ENCODE measurements at places on chromosomes 2 and 18. TPM values are rescaled to one million over a fixed set of nuclear protein-coding genes. Genes with fewer than 3 reads are reported as not detected.

Gene LANCL1
- total RNA-seq: 5.4 TPM

Gene CYP27A1
- 2.4 TPM for total RNA-seq

Gene DCDC2C
- total RNA-seq: not detected

Gene NGEF
- total RNA-seq: 13.5 TPM

Gene PLCL1
- total RNA-seq: 0.13 TPM

Gene LYPD1
- not detected for total RNA-seq

Gene DAW1
- not detected for total RNA-seq

Gene RNF125
- total RNA-seq: 2.1 TPM

Gene NT5C1B
- total RNA-seq: not detected

DNA sequence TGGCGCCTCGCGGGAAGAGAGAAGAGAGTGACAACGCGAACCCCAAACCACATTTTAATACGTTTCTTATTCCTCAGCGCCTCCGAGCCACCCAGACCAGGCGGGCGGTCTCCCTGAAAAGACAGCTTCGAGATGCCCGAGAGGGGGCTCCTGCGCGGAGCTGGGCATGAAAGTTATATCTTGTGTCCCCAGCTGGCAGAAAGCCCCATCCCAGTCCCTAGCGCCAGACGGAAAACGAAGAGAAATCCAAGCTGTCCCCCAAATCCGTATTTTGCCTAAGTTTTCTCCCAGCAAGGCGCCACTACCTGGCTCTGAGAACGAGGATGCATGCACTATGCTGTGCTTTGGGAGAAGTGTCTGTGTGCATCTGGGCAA, 797 bp downstream of the NXPH2 start:
- no peak for DNase-seq

DNA sequence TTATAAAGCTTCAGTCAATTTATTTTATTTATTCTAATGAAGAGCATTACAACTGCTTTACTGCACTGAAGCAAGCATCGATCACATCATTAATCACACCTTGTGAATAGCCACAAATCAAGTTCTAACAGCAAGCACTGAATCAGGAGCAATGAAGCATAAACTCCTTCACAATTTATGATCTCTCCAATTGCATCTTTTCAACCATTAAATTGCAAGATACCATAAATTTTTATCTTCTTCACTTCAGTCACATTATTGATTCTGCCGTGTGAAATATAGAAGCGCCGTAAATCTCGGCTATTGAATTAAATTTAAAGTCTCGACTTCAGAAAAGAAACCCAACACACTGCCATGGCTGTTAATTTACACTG, 298.7 kb downstream of the CDCA7 start:
- DNase-seq: no peak

DNA sequence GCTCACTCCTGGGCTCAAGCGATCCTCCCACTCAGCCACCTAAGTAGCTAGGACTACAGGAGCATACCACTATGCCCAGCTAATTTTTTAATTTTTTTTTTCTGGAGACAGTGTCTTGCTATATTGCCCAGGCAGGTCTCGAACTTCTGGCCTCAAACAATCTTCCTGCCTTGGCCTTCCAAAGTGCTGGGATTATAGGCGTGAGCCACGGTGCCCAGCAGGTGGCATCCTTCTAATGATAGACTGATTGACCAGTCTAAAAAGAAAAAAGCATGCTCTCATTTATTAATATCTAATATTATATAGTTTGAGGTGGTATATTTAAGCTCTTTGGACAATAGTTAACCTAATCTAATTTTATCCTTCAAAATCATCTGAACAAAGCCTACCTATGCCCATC, 198.6 kb downstream of the CAMKMT start:
- DNase-seq: peak; percentile 27

DNA sequence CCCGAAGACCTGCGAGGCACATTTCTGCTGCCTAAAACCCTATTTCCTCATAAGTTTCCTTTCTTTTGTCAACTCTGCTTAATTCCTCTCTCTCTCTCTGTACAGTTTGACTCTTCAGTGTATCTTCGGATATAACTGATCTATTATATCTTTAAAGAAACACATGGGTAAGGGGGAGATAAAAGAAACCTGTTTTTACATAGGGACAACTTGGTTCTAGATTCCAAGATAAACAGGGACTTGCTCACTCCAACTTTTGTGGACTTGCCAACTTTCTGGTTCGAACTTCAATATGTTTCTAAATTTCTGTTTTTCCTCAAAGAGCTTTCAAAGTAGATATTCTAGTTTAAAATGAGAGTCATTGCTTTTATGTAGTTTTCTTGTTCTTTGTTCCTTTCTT, 182.7 kb upstream of the EPC2 start:
- no peak for DNase-seq

DNA sequence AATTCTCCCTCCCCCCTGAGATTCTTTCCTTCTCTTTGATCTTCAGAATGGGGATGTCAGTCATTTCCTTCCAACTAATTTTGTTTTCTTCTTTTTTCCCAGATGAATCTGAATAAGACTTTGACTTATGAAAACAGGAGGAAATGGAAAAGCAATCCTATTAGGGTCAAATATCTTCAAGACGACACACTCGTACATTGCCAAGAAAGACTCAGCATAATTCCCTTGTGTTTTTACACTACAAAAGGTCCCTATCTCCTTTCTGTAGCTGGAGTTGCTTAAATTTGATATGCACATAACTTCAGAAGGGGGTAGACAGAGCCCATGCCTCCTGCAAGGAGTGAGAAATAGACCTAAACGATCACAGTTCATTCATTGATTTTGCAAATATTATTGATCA, 230.3 kb upstream of the RBBP8 start:
- DNase-seq: no peak

GRCh38 chr2:121796239-121796638, 40.8 kb downstream of the TSN start:
- DNase-seq: no peak

- DNase-seq: no peak
These were observed 260.5 kb downstream of the DYSF start for GRCh38 chr2:71713581-71714580.

DNA sequence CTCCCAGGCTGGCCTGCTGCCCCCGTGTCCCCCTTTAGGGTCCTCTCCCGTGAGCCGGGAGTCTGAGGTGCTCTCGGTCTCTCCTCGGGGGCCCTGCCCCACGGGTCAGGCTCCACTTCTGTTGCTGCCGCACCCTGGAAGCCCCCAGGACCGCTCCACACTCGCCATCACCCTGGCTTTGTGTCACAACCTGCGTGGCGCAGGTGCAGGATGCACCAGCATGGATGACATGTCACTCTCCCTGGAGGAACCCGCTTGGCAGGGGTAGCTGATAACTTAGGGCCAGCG, 10.8 kb upstream of the ARHGEF4 start:
- no peak for DNase-seq

DNA sequence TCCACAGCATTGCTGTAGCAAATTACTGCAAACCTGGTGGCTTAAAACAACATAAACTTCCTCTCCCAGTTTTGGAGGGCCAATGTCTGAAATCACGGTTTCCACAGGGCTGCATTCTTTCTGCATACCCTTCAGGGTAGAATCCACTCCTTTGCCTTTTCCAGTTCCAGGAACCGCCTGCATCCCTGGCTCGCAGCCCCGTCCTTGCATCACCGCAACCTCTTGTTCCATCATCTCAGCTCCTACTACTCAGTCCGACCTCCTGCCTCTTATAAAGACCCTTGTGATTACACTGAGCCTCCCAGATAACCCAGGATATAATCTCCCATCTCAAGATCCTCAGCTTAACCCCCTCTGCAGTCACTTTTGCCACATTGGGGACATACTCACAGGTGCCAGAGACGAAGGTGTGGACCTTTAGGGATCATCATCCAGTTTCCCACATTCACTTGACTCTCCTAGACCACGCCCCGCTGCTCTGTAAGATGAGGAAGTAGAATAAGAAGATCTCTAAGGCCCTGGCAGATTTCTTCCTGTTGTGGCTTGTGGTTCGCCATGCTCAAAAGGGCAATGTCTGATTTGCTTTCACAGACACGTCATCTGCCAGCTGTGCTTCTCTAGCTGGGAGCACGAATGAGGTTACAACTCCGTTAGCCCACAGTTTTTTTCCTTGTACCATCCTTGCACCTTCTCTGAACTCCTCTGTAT, 103.6 kb upstream of the AGAP1 start:
- DNase-seq: peak; percentile 58

GRCh38 chr2:72604468-72604867, 221.4 kb downstream of the EXOC6B start:
- DNase-seq: no peak

- peak; percentile 63 for DNase-seq
These were observed 85.6 kb upstream of the ETAA1 start for GRCh38 chr2:67311536-67311935.

All from HT-29 (cell line).